ENCODE measurements at places on chromosomes 1 and 21.
A peak's percentile ranks its signal among the peaks of the same experiment; 100 is the strongest.

- DNase-seq, result peak; percentile 4
Observed at GRCh38 chr21:34762786-34763185, 94.0 kb downstream of the CLIC6 start.

- DNase-seq, result peak; percentile 30
Observed at GRCh38 chr1:67735806-67736627, 51.0 kb downstream of the GADD45A start.

DNA sequence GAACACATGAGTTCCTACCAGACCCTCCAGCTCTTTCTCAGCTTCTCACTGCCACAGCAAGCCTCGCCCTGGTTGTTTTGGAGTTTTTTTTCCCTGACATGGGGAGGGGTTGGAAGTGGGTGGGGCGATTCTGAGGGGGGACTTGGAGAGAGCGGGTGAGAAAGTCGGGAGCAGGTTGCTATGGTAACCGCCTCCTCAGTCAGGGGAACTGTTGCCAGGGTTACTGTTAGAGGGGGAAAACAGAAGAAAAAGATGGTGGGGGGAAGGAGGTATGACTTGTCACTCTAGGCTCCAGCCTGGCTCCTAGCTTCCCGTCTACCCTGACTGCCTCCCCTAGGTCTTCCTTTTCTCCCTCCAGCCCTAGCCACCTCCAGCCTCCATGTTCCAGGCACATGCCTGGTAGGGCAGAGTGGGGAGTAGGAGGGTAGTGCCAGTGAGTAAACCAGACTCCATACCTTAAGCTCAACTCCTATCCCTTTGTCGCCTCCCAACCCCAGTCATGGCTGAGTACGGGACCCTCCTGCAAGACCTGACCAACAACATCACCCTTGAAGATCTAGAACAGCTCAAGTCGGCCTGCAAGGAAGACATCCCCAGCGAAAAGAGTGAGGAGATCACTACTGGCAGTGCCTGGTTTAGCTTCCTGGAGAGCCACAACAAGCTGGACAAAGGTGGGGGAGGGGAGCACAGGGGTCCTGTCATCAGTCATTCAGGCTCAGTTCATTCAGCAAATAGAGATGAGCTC, 6.0 kb downstream of the PEA15 start:
- DNase-seq, result no peak

DNA sequence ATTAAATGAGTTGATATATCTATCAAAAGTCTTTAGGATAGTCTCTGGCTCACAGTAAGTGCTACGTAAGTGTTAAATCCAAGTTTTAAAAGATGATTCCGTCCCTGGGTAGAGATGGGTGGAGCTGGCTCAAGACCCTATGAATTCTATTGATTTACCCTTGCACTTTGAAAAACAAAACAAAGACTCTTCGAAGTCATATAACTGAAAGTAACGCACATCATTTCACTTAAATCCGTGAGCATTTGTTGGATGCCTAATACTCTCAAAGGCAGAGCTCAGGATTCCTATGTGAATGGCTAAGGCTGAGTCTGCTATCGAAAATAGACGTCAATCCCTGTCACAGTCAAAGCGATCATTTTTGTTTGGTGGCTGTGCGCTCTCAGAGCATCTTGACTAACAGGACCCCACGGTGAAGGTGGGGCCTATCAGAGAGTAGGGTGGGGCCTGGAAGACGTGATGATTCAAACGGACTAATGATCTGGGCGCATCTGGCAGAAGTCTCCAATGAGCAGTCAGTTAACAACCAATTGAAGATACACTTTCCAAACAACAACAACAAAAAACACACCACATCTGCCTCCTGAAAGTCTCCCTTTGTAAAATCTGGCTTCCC, 1.2 kb upstream of the NUCKS1 start:
- DNase-seq, result no peak

GRCh38 chr1:117076648-117077047, 16.5 kb downstream of the TTF2 start:
- DNase-seq, result no peak

- DNase-seq, result no peak
Observed at GRCh38 chr1:184032930-184033418, 4.6 kb downstream of the COLGALT2 start.

- DNase-seq, result no peak
Observed at GRCh38 chr21:46322351-46323226, 1.1 kb downstream of the C21orf58 start.

DNA sequence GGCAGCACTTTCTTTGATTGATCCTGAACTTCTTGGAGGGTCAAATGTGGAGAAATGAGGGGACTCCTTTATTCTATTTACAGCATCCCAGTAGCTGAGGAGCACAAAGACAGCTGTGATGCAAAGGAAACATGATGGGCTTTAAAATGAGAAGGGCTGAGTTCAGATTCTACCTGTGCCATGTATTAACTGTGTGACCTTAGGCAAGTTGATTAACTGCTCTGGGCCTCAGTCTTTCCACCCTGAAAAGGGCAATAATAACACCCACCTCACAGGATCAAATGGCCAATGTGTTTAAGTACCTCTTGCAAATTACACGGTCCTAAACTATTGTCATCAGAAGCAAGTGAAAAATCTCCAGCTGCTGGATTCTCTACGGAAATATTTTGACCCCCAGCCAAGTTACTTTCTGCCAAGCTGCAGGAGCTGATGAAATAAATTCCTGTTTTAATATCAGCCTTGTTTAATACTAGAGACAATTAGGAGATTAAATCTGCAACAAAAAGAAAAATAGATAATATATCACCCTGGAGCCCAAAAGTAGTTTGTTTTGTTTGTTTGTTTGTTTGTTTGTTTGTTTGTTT, 15.7 kb downstream of the TMEM81 start:
- DNase-seq, result no peak

- DNase-seq, result no peak
Observed at GRCh38 chr1:153608089-153608682, 4.8 kb downstream of the S100A16 start.

DNA sequence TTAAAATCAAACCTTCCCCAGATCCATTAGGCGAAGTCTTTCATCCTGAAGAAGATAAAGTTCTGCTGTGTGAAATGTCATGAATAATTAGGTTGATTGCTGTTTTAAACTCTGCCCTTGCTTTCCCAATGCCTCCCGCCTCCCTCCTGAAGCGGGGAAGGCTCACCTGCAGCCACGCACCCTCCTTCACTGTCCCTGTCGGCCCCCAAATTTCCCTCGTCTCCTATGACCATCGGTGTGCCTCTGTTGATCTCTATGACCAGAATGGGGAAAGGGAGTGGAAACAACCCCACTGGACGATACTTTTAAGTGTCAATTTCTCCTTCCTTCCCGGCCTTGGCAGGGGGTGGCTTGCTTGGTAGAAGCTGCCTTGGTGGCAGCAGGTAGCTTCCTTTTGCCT, 35.1 kb downstream of the LHX4 start:
- DNase-seq, result no peak

Data from ascending aorta (tissue), 2 donors.